NCI-H1417 (cell line): ENCODE measurements at places on chromosomes 5 and 9.

DNA sequence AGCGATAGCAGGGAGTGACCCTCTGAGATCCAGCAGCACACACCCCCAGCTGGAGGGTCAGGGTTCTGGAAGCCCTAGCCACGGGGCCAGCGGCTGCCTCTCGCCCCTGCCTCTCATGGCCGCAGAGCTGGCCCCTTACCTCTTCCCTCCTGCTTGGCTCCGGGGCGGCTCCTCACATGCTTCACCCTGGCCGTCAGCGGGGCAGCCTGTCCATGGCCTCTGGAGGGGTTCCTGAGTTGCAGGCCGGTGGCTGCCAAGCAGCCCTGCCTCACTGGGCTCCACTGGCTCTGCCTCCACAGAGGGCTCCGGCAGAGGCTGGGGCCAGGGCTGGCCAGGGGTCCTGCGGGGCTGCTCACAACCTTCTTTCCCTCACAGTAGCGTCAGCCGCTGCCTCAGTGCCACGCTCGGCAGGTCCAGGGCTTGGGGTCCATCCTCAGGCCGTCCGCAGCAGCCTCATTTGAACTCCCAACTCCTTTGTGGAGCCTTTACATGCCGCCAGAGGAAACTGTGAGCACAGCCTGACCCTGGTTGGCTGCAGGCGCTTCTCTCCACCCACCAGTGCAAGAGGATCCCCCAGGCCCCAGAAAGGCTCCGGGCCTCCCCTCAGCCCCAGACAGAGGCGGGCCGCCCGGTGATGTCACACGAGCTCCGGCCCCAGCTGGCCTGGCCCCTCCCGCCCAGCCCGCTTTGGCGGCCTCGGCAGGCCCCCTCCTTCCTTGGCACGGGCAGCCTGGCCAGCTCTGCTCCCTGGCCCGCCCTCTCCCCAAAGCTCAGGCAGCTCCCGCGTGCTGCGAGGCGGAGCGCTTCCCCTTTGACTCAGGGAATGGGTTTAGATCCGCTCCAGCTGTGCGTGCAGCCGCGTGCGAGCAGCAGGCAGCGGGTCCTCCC is at the start of gene ANGPTL2:
ANGPTL2 (minus strand) TSS at position 460 of the 888 bp plus-strand sequence. CDS start 13,904 bp downstream, outside the sequence.
- DNase-seq, result peak; percentile 42

DNA sequence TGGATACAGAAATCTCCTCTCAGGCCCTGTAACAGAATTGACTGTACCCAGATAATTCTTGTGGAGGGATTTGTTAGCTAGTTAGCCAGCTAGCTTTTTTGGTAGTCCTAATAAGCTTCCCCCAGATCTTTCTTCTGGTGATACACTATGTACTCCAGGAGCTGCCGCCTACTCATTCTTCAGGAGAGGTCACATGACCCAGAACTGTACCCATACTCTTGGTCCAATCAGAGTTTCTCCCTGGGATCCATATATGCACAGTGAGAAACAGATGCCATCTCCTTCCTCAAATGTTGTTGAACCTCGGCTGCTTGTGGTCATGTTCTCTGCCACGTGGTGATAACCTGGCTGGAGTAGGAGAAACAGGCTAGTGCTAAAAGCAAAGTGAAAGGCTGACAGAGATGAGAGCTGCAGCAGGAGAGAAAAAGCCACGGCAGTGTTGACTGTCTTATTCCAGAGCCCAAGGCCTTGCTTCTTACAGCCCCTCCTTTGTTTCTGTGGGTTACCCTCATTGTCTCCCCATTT is 123.0 kb upstream of the RFX3 start:
- no peak for DNase-seq

GRCh38 chr5:45281081-45281480 is 415.1 kb downstream of the HCN1 start:
- DNase-seq, result no peak

GRCh38 chr9:99491408-99492158 is 269.5 kb downstream of the SEC61B start:
- DNase-seq, result no peak

DNA sequence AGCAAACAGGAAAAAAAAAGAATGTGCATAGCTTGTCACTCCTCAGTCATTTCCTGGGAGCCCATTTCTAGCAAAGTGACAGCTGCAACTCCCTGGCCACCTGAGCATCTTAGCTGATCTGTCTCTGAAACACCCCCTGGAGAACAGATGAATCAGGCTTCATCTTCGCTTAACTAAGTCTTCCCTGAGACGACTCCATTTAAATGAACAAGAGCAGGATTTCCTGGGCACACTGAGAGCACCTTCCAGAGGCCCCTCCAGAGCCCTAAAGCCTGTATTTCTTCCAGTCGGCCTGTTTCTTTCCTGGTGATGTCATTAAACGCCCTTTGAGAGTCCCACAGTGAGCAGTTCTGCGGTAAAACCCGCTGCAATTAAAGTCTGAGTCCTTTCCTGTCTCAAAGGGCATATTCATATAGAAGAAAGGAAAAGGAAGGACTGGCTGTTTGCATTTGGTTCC is 13.9 kb downstream of the TGFBI start:
- no peak for DNase-seq
